ENCODE measurements at places on chromosomes 12 and 14.

- DNase-seq: no peak
These were observed 341.6 kb downstream of the EMP1 start for GRCh38 chr12:13538136-13538535.

DNA sequence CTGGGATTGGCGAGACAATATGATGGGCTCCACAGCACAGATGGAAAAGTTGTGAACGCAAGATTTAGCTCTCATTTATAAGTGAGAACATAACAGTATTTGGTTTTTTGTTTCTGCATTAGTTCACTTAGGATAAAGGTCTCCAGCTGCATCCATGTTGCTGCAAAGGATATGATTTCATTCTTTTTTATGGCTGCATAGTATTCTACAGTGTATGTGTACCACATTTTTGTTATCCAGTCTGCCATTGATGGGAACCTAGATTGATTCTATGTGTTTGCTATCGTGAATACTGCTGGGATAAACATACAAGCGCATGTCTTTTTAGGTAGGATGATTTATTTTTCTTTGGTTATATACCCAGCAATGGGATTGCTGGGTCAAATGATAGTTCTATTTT, 23.6 kb downstream of the TBK1 start:
- DNase-seq: no peak

- DNase-seq: no peak
These were observed 132.7 kb downstream of the PPFIA2 start for GRCh38 chr12:81626406-81626805.

DNA sequence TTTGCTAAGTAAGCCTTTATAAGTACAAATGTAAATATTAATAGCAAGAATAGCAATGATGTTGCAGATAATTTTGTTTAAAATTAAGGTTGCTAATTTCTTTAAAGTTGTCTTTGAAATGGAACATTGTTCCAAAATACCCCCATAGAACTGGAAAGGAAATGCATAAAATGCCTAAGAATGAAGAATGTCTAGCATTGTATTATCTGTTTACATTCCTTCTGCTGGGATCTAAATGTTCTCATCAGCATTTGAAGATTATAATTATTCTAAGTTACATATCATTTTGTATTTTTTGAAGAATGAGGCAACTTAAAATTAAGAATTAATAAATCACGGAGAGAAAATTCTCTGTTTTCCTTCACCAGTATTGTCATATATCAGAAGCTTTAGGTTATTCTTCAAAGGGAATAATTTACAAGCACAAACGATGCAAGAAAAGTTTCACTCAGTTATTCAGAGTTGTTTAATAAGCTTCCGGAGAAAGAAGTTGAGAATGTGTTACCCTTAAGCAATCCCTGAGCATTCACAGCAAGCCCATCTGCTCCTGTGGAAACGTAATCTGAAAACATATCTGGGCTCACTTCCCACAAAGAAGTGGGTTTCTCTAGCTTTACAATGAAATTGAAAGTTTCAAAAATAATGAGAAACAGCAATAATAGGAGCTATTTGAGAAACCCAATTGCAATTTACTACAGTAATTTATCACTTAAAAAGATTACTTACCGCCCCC, 21.3 kb downstream of the SLC6A15 start:
- no peak for DNase-seq

DNA sequence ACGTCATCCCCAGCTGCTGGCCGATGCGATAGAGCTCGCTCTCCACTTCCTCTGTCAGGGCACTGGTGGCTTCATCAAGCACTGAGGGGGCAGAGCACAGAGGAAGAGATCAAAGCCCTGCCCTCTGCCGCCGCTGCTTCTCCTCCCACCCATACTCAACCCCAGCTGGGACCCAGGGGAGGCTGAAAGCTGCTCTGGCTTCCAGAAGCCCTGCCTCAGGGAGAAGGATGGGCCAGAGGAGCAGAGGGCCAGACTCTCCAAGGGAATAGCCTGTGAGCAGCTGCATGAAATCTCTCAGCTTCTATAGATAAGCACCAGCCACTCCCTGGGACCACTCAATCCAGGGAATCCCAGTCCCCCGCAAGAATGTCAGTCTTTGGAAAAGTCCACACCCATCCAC, 16.0 kb downstream of the ABCD4 start:
- DNase-seq: no peak

- no peak for DNase-seq
These were observed 89.9 kb upstream of the RFX4 start for GRCh38 chr12:106492857-106493256.

DNA sequence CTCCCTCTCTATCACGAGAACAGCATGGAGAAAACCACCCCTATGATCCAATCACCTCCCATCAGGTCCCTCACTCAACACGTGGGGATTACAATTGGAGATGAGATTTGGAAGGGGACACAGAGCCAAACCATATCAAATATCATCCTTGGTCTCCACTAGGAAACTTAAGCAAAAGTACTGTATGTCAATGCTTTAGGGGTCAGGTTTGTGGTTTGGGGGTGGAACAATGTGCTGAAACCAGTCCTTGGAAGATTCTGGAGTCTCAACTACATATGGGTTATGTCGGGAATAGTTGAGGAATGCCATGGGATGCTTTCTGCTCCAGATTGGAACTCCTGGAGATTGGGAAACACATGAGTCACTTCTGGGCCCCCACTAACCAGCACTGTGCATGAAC, 48.3 kb upstream of the CCDC63 start:
- no peak for DNase-seq

DNA sequence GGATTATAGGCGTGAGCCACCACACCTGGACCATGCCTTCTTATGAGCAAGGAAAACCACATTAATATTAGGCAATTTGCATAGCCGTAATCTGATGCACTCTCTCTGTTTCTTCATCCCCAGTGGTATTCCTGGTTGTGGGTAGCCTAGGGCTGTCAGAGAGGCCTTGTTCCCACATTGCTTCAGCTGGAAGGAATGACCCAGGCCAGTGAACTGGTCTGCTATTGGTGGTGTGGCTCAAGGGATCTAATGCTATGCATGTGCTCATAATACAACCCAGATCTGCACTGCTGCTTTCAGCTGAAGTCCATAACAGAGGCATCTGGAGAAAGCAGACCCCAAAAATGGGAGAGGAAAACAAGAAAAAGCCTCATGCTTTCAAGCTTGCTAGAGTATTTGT, 33.1 kb upstream of the G2E3 start:
- no peak for DNase-seq

DNA sequence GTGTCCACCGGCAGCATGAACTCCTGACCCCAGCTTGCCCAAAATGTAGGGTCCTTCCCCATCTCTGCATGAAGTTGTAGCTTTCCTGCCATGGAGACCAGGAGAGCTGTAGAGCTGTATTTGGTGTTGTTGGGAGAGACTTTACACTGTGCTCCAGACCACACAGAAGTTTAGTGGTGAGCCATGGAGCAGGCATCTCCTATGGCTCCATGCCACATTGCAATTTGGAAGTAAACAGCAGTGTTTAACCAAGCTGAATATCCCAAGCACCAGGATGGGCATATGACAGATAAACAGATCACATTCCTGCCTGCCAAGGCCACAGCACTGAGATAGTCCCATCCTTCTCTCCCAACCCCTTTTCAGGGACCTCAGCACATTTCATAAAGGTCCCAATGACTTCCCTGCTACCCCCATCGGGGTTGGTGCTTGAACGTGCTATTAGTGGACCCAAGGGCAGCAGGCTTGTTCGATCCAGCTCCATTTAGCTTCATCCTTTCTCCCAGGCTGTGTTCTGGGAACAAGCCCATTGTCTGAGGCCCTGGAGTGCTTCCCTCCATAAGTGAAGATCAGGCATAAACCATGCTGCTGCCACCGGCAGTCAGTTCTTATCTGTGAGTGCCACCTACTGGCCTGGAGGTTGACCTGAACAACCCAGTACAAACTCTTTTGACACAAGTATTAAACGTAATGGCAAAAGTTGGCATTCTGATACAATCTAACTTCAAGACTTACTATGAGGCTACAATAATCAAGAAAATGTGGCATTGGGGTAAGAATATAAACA, 172.3 kb upstream of the ATXN7L3B start:
- no peak for DNase-seq
